KG1 (cell line): ENCODE measurements at places on chromosomes 12 and 14.

- DNase-seq, result peak; percentile 49
Observed at GRCh38 chr14:91511043-91511383, 903 bp upstream of the PPP4R3A start.

GRCh38 chr12:104850781-104851180, 107.3 kb downstream of the SLC41A2 start:
- DNase-seq, result no peak

DNA sequence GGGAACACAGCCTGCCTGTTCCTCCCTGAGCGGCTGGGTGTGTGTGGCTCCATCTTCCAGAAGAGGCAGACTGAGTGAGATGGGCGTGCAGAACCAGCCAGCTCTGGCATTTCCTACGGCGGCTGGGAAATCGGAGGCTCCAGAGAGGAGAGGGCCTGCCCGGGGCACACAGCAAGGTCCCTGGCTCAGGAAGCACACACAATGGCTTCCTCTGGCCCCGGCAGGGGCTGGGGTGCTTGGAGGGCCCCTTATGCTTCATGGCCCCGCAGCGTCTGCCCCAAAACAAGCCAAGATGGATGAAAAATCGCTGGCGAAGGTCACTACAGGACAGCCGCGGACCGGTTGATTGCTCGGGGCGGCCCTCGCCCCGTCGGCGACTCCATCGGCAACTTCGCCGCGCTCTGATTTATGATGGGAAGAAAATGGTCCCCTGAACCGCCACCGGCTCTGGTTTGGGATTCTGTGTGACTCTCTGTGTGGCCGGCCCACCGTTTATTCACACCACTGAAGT, 191.5 kb upstream of the C14orf180 start:
- no peak for DNase-seq

GRCh38 chr14:22305607-22306006, 283.4 kb downstream of the DAD1 start:
- DNase-seq, result no peak

DNA sequence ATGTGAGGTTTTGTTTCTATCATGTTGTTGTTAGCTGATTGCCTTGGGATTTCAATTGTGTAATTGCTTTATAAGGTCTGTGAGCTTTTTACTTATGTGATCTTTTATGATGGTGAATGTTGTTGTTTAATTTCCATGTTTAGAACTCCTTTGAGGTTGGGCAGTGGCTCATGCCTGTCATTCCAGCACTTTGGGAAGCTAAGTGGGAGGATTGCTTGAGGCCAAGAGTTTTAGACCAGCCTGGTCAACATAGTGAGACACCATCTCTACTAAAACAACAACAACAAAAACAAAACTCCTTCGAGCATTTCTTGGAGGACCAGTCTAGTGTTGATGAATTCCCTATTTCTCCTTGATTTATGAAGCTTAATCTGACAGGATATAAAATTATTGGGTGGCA, 102.1 kb upstream of the PMCH start:
- DNase-seq, result no peak

- DNase-seq, result no peak
Observed at GRCh38 chr14:67814821-67815220, 1.6 kb downstream of the ZFYVE26 start.

GRCh38 chr14:85471744-85472143, 58.2 kb upstream of the FLRT2 start:
- no peak for DNase-seq

DNA sequence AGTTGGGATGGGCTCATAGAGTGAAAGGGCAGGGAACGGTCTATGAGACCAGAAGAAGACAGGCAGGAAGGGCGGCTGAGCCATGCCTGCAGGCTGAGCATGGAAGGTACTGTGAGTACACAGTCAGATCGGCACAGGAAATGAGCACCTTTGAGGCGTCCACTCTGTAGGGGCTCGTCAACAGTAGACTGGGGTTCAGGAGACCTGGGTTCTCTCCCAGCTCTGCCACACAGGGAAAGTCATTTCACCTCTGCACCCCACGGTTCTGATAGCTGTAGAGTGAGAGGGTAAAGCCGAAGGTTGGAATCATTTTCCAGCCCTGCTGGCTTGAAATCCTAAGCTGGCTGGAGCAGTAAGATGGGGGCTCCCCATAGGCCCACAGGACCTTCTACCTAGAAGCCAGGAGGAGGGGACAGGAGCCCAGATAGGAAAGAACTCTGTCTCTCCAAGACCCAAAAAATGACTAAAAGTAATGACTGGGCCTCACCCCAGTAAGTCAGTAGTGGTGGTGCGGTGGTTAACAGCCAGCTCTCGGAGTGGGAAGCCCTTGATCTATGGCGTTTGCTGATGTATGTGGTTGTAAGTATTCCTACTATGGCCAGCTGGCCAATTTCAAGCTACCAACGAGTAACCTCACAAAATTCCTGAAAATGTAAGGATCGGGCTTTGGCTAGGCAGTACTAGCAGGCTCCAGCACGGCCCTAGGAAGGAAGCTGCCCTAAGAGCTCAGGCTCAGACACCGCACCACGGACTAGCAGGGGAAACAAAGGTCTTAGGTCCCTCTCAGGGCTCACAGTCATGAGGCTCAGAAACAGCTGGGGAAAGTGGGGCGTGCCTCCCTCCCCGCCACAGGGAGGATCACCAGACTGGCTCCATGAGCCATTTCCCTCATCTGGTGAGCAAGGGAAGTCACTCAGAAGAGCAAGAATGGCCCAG, 10.3 kb upstream of the CD27 start:
- no peak for DNase-seq
